ENCODE measurements at places on chromosomes 5 and 9.

- no peak for DNase-seq
These were observed 1344.4 kb upstream of the WWC1 start for GRCh38 chr5:166947045-166947444.

DNA sequence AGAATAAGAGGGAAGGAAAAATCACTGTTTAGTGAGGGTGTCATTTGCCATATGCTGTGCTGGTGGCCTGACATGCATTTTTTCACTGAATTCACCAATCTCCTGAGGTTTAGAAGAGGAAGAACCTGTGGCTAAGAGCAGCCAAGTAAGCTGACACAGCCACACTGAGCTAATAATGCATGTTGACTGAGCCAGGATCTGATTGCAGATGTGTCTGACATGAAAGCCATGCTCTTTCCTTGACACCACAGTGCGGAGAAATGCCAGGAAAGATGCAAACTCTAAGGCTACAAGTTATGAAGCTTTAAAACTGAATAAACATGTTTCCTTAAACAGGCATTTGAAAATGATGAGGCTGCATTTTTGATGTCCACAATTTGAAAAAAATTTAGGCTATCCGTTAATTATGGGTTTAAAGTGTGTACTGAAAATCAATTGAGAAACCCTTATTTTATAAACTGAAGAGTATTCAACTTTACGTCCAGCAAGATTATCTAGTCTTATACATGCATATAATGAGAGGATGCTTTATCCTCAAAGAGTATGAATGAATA is 208.6 kb downstream of the FBN2 start:
- DNase-seq, result no peak

DNA sequence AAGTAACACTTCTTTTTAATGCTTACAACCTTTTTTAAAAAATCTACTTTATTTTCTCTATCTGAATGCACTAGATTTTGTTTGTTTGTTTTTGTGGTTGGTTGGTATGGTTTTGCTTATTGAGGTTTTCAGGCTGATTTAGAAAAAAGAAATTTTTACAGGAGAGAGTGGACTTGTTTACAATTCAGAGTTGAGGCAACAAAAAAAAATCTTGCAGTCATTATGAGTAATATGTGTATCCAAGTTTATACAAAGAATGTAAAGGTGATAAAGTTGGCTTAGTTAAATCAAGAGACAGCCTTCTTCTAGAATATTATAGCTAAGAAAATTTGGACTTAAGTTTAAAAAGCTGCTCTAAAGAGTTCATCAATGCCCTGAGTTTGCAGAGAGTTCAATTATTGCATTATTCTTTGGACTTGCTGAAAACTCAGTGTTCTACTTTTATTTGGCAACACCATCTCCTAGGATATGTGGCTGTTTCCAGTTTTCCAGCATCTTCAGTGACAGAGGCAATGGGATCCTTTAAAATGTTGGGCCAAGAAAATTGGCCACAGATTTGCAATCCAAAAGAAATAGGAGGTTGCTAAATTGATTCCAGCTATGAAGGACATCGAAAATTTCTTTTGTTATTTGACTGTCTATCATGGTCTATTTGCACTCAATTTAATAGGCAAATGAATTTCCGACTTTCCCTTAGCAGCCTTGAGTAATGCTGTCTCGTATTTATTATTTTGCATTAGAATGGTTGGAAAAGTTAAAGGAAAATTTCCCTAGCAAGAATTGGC is 10.7 kb downstream of the STK32A start:
- DNase-seq, result no peak

DNA sequence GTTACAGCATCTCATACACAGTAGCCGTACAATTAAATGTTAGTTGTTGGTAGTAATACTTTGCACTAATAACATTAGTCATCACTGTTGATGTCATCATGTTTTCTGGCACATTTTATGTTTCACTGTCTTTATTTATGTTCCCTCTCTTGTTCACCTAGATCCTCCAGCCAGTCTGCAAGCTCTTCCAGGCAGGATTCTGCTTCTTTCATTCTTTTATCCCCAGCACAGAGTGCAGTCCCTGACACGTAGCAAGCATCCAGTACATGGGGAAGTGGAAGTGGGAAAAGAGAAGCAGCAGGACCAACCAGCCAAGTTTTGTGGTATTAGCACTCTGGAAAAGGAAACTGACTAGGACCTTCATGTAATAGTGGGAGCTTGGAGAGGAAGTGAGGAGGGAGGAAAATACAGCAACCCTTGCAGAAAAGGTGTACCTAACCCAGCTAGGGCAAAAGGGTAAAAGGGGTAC is 89.7 kb upstream of the SLC44A1 start:
- no peak for DNase-seq
